ENCODE measurements at places on chromosomes 3 and 15.

GRCh38 chr3:90052425-90052950, 945.1 kb downstream of the EPHA3 start:
- no peak for DNase-seq

- no peak for DNase-seq
Observed at GRCh38 chr3:32880225-32880624, 62.4 kb downstream of the TRIM71 start.

DNA sequence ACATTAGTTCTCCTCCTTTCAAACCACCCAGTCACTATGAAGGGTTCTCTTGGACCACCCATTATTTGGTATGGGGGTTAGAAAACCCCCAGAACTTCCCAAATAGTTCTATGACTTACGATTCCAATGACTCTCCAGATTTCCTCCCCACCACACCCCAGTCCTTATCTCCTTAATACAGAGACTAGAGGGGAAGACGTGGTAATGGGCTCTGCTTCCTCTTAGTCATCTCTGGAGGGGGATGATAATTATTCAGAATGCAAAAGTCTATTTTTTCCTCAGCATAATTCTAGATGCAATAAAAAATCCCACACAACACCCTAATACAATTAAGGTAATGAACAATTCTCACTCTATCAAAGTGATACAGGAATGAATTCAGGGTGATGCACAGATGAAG, 48.9 kb upstream of the CFAP161 start:
- no peak for DNase-seq

DNA sequence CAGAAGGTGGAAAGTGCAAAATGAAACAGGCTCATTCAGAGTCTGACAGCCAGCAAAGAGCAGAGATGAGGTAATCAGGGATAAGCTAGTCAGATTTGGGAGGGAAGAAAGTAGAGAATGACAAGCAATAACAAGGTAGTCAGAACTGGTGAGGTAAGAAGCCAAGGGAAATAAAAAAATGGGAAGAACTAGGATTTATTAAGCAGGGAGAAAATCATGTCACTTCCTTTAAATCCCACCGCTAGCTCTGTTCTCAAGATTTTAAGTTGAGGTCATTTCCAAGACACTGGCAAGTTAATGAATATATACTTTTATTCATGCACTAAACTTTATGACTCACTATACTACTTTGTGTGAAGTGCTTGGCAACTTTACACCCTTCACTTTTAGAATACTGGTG, 1106.8 kb downstream of the IGSF11 start:
- no peak for DNase-seq

- DNase-seq: no peak
Observed at GRCh38 chr3:128112357-128112968, 11.1 kb downstream of the RUVBL1 start.

DNA sequence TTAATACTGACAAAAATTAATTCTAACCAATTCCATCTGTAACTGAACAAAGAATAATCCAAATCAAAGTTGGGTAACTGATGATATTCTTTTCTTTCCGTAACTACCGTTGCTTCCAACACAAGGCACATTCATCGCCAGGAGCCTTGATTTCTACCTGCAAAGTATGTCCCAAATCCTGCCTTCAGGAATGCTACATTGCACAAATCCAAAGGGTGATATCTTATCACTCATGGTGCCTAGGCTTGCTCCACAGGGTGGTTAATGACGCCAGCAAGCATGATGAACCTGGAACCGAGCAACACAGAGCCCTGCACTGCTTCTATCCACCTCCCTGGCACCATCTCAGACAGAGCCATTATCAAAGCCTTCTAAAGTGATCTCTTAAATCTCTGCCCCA, 772.7 kb downstream of the ROBO1 start:
- DNase-seq: no peak

GRCh38 chr15:52710050-52710707, 31.0 kb upstream of the ATOSA start:
- no peak for DNase-seq

DNA sequence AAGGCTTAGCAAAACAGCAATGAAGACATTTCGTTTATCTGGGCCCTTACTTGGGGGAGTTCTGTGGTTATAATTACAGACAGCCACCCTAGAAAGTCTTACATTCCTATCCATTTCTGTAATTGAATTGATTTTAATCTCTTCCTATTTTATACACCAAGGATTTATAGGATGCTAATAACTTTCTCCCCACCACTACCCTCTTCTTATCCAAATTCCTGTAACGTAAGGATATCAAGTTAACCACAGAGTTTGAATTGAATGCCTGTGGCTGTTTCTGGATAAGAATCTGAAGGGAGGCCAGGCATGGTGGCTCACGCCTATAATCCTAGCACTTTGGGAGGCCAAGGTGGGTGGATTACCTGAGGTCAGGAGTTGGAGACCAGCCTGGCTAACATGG, 78.6 kb downstream of the MLH1 start:
- DNase-seq: no peak

DNA sequence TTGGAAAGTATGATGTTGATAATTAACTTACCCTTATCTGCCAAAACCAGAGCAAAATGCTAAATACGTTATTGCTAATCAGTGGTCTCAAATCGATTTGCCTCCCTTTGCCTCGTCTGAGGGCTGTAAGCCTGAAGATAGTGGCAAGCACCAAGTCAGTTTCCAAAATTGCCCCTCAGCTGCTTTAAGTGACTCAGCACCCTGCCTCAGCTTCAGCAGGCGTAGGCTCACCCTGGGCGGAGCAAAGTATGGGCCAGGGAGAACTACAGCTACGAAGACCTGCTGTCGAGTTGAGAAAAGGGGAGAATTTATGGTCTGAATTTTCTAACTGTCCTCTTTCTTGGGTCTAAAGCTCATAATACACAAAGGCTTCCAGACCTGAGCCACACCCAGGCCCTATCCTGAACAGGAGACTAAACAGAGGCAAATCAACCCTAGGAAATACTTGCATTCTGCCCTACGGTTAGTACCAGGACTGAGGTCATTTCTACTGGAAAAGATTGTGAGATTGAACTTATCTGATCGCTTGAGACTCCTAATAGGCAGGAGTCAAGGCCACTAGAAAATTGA, 59.7 kb downstream of the DCUN1D1 start:
- no peak for DNase-seq

- no peak for DNase-seq
Observed at GRCh38 chr3:48795997-48796732, 51.5 kb downstream of the PRKAR2A start.

- peak; percentile 90 for DNase-seq
Observed at GRCh38 chr3:14439501-14440167, 37.2 kb downstream of the SLC6A6 start.

- DNase-seq: peak; percentile 61
Observed at GRCh38 chr15:99446565-99447496, 119.0 kb upstream of the MEF2A start.

DNA sequence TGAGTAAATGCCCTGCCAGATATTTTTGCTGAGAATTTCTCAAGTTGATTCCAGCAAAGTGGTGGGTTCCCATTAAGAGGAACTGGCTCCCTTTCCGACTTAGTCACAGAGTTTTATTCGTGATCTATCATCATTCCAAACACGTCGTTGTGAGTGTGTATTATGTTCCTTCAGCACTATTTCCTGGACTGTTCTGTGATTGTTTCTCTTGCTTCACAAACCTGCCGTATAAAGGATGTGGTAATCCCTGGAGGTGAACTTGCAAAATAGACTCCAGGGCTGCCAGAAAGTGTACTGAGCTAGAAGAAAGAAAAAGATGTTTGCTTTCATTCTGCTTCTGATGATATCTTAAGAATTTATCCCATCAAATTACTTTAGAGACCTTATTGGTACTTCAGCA, 14.5 kb upstream of the CAPN3 start:
- no peak for DNase-seq

DNA sequence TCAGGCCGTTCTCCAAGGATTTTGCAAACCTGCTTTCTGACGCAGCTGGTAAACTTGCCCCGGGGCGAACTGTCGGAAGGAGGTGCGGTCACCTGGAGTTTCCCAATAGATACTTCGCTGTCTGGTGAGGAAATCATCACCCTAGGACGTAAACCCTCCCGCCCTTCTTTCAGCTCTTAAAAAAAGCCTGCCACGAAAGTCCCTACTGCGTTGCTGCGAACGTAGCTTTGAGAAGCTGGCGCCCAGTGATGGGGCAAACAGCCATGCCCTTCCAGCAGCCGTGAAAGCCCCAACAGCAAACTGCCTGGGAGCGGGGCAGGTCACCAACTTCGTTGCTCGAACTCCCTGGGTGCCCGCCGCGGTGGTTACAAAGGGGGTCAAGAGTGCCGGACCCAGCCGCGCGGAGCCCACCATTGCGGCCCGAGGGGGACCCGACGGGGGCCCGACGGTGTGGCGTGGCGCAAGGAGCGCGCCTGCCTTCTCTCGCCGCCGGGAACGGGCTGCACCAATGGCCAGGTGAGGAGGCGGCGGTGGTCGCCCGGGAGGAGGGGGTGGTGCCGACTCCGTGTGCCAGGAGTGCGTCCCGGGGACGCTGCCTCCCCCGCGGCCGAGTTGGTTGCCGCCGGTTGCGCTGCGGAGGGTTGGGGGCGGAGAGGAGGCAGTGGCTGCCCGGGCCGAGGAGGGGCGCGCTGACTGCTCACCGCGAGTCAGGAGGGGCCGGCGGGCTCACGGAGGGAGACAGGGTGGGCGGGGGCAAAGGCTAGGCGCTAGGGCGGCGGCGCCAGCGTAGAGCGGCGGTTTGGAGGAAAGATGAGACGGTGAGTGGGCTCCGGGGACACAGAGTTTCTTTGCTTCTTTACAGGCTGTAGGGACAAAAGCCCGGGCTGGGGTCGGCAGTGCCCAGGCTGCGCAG, at the start of gene PHLDB2:
TSS of gene PHLDB2 (plus strand) at position 205 of the 913 bp plus-strand sequence. CDS start 24,813 bp downstream, outside the sequence.
- peak; percentile 95 for DNase-seq

- no peak for DNase-seq
Observed at GRCh38 chr3:180184816-180185215, 148.1 kb upstream of the PEX5L start.

DNA sequence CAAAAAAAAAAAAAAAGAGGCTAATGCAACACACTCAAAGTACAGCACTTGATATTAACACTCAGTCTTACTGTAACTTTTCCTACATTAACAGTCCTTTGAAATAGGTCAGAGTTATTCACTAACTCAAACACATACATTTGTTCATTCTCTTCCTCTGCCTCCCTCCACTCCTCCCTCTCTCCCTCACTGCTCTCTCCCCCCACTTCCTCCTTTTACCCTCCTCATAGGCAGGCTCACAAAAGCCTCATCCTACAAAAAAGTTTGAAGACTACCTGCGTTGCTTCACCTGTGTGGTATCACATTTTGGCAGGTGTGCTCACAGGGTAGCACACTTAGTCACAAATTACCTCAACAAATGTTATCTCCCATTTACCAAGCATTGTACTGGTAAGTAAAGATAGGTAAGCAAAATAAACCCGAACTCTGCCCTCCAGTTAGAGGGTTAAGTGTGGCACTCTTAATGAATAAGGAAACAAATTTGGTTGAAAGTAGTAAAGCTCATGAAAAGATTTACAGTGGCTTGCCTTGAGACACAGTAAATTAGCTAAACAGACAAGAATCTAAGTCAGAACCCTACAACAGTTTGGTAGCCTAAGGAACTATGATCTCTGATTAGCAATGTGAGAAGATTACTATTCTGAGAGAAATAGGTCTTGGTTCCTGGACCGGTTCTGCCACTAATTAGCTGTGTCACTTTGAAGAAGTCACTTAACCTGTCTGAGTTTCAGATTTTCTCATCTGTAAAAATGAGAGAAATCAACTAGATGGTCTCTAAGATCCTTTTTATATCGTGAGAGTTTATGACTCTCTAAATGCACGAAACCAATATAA, 151.0 kb upstream of the MLF1 start:
- no peak for DNase-seq

- peak; percentile 87 for DNase-seq
Observed at GRCh38 chr3:52787672-52788625, 6.6 kb upstream of the ITIH3 start.

DNA sequence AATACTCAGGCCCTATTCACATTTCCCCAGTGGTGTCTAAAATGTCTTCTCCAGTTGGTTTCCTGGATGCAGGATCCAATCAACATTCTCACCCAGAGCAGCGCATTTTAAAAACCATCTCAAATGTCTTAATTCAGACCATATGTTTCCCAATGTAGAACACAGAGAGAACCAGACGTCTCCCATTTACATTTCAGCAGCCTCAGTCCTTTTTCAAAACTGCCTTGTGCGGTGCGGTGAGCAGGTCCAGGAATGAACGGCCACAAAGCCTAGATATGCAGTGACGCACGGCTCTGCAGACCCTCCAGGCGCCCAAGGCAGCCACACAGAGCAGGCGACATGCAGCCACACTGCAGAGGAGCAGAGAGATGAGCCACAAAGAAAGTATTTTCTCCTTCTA, 66.1 kb upstream of the MEX3B start:
- no peak for DNase-seq

DNA sequence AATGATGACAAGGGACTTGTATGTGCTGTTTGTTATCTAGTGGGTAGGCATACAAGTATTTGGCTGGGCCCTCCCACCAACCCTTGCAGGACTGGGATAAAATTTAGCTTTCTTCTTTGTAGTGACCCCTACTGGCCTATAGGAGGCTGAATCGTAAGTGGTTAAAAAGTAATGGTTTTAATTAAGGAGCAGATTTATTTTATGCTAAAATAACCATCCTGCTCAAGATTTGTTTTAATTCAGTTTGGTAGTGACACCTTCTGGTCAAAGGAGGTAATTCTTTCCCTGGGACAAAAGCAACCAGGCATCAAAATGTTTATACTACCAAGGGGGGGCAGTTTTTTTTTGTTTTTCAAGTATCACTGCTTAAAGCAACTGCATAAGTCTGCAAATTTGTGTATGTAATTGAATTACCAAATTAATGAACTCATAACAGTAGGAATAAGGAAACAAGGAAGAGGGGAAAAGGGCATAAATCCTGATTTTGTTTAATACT, 70.7 kb downstream of the TOP2B start:
- no peak for DNase-seq

DNA sequence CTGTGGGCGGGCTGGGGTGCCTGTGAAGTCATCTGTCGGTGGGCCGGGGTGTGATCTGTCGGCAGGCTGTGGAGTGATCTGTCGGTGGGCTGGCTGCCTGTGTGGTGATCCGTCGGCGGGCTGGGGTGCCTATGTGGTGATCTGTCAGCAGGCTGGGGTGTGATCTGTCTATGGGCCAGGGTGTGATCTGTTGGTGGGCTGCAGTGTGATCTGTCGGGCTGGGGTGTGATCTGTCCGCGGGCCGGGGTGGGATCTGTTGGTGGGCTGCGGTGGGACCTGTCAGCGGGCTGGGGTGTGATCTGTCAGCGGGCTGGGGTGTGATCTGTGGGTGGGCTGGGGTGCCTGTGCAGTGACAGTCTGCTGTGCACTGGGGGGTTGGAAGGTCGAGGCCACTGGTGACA, 204.5 kb downstream of the XXYLT1 start:
- DNase-seq: peak; percentile 62

GRCh38 chr3:143179603-143180002, 60.0 kb downstream of the CHST2 start:
- no peak for DNase-seq

DNA sequence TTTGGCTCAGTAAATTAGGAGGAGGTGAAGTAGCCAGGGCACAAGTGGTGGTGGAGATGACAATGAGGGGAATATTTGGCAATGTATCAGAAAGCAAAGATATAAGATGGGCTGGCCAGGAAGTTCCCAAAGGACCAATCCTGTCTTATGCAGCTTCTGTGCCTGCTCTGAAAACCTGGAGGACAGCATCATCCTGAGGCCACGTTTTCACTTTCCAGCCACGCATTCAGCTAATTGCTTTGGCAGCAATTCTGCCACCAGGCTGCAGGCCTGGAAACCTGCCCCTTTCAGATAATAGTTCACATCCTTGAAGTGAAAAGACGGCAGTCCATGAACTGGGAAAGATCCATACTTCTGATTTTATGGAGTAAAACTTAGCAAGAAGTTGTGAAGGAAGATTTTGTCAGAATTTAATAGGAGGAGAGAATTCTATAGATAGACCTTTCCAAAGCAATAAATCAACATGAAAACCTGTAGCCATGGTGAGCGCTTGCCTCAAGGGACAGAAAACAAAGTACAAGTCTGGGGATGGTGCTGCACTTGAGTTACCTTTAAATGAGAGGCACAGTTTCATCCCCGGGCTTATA, 682.5 kb downstream of the GRM7 start:
- DNase-seq: no peak

Measured in posterior vena cava (tissue), 2 donors.